Stimulated activated CD4-positive, alpha-beta T cell treated with anti-CD3 and anti-CD28 coated beads, TNF-alpha, amount 100 ng/mL, for 1 hour (primary cell): ENCODE measurements at places on chromosomes 1 and 21.

GRCh38 chr1:183630748-183631147 is 4.8 kb downstream of the ARPC5 start:
- no peak for DNase-seq

DNA sequence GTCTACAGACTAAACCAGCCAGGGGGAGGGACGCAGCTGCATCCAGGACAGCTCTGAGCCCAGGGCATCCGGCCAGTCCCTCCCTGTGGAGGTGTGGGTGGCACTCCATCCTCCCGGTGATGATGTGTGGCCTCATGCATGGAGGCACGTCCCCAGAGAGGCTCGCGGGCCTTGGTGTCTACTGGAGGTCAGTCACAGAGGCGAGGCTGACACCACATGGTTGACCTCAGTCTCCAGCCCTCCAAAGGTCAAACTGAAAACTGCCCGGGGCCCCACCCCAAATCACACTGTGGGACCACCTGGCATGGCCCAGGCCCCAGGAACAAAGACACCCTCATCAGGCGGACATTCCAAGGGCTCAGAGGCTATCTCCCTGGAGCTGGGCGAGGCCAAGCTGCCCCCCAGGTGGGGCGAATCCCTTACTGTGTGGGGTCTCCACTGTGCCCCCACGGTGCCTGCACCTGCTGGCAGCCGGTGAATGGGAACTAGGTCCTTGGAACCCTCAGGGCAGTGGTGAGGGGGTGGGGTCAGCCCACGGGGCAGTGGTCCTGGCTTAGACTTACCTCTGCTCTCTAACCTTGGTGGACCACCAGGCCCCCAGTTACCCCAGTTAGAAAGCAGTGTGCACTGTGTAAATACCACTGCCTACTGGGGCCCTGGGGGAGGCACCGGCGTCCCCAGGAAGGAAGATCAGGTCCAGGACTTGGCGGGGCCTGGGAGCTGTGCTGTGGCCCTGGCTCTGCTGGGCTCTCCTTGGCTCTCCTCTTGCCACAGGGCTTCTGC is 49.1 kb downstream of the TRPM2 start:
- DNase-seq = no peak

DNA sequence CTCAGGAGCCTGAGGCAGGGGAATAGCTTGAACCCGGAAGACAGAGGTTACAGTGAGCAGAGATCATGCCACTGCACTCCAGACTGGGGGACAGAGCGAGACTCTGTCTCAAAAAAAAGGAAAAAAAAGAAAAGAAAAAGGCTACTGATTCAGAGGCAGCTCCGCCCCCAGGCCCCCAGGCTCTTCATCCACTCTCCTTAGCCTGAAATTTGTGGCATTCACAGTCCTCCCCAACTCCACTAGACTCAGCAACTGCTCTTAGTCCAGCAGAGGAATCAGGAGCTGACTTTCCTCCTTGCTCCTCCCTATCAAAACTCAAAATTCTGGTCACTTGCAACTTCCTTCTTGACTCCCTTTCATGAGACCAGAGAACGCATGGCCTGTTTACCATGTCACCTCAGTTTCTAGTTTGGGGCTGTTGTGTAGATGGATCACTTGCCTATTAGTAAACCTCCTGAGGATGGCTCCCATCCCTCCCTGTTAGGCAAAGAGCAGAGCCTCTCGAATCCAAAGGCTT is 27.1 kb downstream of the PCAT6 start:
- DNase-seq = no peak

GRCh38 chr1:36665478-36666080 is 182.9 kb upstream of the CSF3R start:
- DNase-seq = no peak

DNA sequence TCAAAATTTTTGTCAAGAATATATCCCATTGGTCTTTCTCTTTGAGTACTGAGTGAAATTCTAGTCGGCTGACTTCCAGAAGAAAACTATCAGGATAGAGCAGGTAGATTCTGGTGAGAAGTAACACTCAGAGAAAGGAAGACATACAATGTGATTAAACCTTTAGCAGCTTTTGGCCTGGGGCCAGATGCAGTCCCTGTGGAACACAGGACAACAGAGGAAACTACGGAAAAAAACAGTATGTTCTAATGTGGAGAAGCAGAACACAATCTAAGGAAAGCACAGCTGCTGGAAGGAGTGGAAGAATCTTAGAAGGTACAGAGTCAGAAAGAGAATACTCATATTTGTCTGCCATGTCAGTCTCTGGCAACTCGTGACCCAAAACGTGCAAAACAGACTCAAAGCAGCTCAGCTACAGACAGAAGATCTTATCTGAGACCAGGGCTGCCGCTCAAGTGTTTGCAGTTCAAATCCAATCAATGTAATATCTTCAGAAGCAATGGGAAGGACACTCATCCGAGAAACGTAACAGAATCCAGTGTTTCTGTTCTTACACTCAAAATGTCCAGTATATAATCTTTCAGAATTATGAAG is 283.8 kb downstream of the MRPL39 start:
- DNase-seq = no peak

DNA sequence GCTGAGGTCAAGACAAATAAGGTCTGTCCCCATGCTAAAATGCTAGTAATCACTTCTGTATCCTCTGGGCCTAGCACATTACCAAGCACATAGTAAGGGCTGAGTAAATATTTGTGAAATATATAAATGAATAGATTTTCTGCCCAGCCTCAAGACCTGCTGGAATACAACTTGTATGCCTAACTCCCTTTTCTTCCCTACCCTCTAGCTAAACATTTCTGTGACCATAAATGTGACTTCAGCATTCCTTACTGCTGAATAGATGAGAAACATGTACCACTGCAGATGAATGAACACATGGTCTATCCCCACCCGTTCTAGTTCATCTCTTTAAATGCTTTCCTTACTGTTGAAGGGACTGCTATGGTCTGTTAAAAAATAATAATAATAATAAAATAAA is 209.0 kb upstream of the HOOK1 start:
- DNase-seq = no peak

DNA sequence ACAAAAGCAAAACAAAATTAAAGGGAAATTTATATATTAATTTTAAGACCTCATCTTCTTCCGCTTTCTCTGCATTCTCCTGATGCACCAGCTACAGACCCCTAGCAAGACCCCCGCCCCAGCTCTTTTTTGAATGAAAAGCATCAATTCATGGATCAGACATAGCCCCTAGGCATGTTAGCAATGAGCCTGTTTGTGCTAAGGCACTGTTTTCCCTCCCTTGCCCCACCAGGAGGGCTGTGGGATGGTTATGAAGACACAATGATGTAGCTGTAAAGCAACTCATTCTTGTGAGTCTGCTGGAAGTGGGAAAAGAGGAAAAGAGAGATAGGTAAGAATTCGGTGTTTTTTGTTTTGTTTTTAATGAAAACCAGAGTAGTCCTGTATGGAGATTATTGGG is 88.5 kb upstream of the ZBTB18 start:
- DNase-seq = no peak

DNA sequence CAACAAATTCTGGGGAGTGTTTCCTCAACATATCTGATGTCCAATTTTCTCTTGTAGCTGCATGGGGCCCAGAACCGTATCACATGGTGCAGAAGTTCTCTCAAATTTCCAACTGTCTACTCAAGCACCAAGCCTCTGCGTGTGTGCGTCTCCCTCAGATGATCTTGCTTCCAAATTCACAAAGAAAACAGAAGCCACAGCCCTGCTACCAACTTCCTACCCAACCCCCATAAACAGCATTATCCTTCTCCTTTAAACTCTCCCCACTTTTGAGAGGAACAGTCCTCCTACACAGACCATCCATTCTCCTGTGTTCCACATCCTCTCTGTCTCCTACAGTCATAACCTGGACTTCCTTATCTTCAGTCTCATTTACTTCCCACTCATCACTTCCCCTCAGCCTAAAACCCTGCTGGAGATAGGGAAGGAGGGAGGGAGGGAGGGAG is 354.1 kb downstream of the SMYD3 start:
- DNase-seq = no peak

DNA sequence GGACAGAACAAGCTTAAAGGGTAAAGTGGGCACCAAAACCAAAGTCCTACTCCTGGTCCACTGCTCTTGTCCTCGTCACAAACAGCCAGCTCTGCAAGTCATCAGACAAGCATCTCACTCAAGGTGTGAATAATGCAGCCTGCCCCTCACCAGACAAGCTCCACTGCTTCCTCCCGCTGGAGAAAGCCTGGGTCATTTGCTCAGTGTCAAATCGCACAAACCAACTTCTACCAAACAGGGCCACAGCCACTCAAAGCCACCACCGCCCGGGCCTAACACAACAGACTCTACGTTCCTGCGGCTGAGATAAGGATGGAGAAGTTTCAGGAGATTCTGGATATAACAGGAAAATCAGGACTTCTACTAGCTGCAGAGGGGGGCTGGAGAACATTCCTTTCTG is 3.3 kb downstream of the SSBP3 start:
- no peak for DNase-seq

GRCh38 chr1:96522927-96523326 is 198.7 kb upstream of the PTBP2 start:
- no peak for DNase-seq

GRCh38 chr1:66012106-66012784 is 219.6 kb downstream of the PDE4B start:
- DNase-seq = no peak

DNA sequence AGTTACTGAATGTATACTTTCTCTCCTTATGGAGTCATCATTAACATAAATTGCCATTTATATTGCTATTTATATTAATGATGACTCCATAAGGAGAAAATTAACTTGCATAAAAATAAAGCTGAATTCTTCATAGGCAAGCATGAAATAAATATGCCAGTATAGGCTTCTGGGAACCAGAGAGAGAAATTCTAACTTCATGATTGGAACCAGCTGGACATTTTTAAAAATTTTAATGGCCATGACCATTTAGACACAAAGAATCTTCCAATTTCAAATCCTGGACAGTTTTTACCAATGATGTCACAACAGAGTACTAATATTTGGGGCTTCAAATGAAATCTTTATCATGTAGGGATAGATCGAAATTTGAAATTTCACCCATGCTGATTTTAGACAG is 268.7 kb downstream of the PTGER3 start:
- no peak for DNase-seq

DNA sequence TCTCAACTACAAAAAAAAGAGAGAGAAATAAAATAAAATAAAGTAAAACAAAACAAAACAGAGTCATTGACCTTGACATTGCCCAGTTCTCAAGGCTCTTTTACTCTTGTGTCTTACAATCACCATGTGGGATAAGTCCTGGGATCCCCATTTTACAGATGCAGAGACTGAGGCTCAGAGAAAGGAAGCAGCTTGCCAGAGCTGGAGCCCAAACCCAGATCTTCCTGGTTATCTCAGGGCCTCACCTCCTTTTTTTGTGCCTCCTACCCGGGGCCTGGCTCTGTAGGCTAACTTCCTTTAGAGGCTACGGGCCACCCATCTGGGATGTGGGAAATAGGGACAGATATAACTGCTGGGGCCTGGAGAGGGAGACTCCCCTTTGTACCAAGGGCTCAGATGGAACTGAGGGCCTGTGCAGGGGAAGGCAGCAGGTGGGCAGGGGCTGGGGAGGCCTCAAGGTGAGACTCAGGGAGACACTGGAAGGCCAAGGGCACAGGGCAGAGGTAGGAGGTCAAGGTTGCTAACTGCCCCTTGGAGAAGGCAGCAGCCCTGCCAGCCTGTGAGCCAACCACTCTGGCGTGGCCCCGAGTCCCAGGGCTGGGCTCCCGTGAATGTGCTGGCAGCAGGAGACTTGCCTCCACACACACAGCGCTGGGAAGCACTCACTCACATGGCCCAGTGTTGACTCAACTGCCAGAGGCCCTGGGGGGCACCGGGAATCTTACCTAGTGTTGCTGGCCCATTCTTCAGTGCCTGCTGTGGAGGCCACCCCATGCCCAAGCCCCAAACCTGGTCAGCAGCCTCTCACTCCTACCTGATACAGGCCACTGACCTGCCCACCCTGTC is 6.5 kb upstream of the ECE1 start:
- DNase-seq = no peak

- DNase-seq = no peak
These were observed 158.1 kb downstream of the RUNX1 start for GRCh38 chr21:34890724-34891612.

DNA sequence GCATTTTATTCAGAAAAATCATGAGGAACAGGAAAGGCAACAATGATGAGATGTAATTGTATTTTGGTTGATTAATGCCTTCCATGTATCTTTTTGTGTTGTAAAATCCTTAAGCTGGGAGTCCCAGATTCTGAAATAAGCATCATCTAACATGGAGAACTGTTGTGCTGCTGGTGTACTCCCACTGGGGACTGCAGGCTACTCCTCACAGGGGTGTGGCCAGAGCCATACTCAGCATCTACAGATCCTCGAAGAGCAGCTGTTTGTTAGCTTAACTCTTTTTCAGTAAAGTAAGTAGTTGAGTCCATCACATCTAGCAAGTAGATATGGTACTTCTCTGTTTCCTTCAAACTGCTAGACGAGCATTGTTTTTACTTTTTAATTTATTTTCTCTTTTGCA is 358.0 kb downstream of the BRINP3 start:
- no peak for DNase-seq

DNA sequence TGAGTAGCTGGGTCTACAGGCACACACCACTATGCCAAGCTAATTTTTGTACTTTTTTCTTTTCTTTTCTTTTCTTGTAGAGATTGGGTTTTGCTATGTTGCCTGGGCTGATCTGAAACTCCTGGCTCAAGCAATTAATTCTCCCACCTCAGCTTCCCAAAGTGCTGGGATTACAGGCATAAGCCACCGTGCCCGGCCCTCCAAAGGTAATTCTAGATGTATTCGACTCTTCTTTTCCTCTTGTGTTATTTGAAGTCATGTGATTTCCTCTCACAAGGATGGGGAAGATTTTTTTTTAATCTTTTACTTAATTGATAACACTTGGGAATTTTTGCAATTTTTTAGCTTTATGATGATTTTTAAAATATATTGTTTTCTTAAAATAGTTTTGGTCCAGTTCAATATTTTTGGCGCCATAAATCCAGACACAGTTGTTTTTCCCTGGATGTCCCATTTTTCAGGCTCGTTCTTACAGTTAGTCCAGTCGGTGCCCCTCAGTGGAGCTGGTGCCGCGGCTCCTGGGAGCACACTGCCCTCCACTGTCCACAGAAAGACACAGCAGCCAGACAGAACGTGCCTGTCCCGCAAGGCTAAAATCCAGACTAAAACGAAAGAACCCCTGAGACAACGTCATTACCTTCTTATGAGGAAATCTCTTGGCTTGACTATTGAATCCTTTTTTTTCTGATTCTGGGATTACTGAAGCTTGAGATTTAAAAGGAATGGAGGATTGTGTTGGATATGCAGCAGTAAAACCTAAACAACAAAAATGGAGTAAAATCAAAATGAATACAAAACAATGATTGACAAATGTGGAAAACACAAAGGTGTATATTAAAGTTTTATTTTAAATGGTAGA is 22.4 kb downstream of the STPG1 start:
- peak; percentile 46 for DNase-seq
